ENCODE measurements at places on chromosomes 7 and 10. TPM values are rescaled to one million over a fixed set of nuclear protein-coding genes. Genes with fewer than 3 reads are reported as not detected.

Gene ARPC1B
- 245 TPM for polyA plus RNA-seq

Gene RAMP3
- polyA plus RNA-seq: not detected

Gene CADPS2
- polyA plus RNA-seq: 0.35 TPM

Gene TSPAN33
- 0.73 TPM for polyA plus RNA-seq

Gene PNLIPRP2
- not detected for polyA plus RNA-seq

Gene IGFBP3
- polyA plus RNA-seq: 220 TPM

Gene PRF1
- polyA plus RNA-seq: not detected

Gene GIMAP4
- polyA plus RNA-seq: not detected

Gene RNF148
- not detected for polyA plus RNA-seq

Gene IL2RA
- not detected for polyA plus RNA-seq

Gene MYL7
- polyA plus RNA-seq: not detected

Gene NKX6-2
- polyA plus RNA-seq: not detected

Gene WBP1L
- polyA plus RNA-seq: 28.1 TPM

Gene DKK1
- 21.9 TPM for polyA plus RNA-seq

Gene OR2A25
- polyA plus RNA-seq: not detected

Gene ACSL5
- 1.8 TPM for polyA plus RNA-seq

Gene UTF1
- not detected for polyA plus RNA-seq

Gene ZNF138
- polyA plus RNA-seq: 2.8 TPM

Gene ADGRA1
- not detected for polyA plus RNA-seq

Gene GLI3
- polyA plus RNA-seq: 7.2 TPM

Gene LRRD1
- not detected for polyA plus RNA-seq

Gene HNRNPF
- 178 TPM for polyA plus RNA-seq

Gene KIAA1217
- polyA plus RNA-seq: 6.6 TPM

Gene REPIN1
- polyA plus RNA-seq: 38.3 TPM

Gene CARD11
- 1.2 TPM for polyA plus RNA-seq

Gene GRB10
- 8.0 TPM for polyA plus RNA-seq

Gene SYT15
- 0.15 TPM for polyA plus RNA-seq

Gene IQUB
- 0.06 TPM for polyA plus RNA-seq

Gene TAS2R4
- 0.26 TPM for polyA plus RNA-seq

Gene ENO4
- polyA plus RNA-seq: 0.11 TPM

Gene NPSR1
- polyA plus RNA-seq: not detected

Gene DPYSL4
- polyA plus RNA-seq: 9.0 TPM

Gene ANKRD26
- 2.3 TPM for polyA plus RNA-seq

Gene TRIM50
- not detected for polyA plus RNA-seq

Gene SEMA3D
- polyA plus RNA-seq: 5.7 TPM
